ENCODE measurements at places on chromosomes 16 and 17. TPM values are rescaled to one million over a fixed set of nuclear protein-coding genes. Genes with fewer than 3 reads are reported as not detected.

The TSNAXIP1 gene
- total RNA-seq: 0.27 TPM

GRCh38 chr17:35088356-35088880, 24.9 kb upstream of the RFFL start:
- DNase-seq: no peak

GRCh38 chr17:74424657-74425056, 7.2 kb upstream of the GPRC5C start:
- no peak for DNase-seq

DNA sequence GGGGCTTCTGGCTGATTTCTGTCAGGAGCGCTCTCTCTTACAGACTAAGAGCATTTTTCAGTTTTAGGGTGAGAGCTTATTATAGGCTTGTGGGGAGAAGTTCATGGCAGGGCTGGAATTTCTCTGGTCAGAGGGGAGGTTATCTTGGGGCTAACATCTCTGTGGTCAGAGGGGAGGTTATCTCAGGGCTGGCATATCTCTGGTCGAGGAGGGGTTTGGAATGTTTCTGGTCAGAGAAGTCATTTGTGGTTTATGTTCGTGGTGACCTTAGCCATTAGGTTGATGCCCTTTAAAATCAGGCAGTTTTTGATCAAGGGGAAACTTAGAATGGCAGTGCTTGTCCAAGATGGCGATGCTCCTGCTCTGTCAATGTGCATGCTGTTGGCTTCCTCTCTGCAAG, 10.8 kb upstream of the USP31 start:
- DNase-seq: no peak

- DNase-seq: no peak
These were observed 13.4 kb upstream of the CRHR1 start for GRCh38 chr17:45770632-45771270.

Data from activated CD4-positive, alpha-beta T cell treated with anti-CD3 and anti-CD28 coated beads, Interleukin-2, amount 10 ng/mL, durations not matched to agents 7 days and 5 days (primary cell).